Effector CD8-positive, alpha-beta T cell (primary cell): ENCODE measurements at places on chromosomes 2 and 18.

GRCh38 chr18:78686976-78687685, 292.5 kb upstream of the SALL3 start:
- DNase-seq, result no peak

- DNase-seq, result no peak
Measured at GRCh38 chr18:39205565-39206195, 1640.1 kb upstream of the CELF4 start.

GRCh38 chr18:53534695-53535094, 689.8 kb downstream of the MBD2 start:
- no peak for DNase-seq

DNA sequence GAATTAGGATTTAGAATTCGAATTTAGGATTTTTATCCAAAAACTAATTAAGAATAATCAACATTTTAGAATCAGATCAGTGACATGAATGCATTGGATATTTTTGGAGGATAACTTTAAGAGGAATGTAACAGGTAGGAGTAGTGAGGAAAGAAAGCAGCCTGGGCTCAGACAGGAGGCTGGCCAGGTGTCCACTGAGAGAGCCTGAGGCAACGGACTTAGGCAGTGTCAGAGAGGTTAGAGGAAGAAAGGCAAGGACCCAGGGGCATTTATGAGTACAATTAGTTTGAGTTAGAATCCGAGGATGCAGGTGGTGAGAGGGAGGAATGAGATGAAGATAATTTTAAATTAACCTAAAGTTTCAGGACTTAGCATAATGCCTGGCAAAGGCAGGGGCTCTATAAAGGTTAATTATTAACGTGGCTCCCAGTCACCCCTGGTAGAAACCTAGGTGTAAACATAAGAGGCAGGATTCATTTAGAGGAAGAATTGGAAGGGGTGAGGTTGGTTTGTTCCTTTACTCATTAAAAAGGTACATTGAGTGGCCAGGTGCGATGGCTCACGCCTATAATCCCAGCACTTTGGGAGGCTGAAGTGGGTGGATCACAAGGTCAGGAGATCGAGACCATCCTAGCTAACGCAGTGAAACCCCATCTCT, 507.1 kb downstream of the TMEM182 start:
- no peak for DNase-seq

GRCh38 chr2:71999580-71999979, 148.1 kb downstream of the CYP26B1 start:
- DNase-seq, result no peak

GRCh38 chr2:85132397-85132796, 795 bp upstream of the TCF7L1 start:
- DNase-seq, result no peak

DNA sequence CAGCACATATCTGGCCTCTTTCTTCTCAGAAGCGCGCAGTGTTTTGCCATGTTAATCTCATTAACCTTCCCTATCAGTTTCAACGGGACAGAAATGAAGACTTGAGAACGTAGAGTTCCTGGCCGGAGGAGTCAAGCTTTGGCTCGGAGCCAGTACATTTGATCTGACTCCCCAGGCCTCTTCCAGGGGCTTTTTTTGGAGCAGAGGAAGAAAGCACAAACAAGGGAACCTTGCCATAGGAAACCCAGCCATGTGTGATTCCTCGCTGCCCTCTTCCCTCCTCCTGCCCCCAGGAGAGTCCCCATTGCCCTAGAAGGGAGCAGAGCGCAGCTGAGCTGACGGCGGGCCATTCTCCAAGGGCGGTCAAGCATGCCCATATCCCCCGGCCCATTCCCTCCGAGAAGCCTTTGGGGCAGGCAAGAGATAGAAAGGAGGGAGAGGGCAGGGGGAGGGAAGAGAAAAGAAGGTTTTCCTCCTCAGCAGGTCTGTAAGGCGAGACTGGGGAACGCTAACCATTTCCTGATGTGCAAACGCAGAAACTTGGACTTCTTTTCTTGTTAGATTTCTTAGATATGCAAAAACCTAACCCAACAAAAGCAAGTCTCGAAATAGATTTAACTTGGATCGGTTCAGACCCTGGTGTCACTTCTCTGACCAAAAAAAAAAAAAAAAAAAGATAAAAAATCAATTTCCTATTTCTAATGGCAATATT, 63.7 kb upstream of the POU3F3 start:
- no peak for DNase-seq

- DNase-seq, result no peak
Measured at GRCh38 chr2:40737180-40737579, 285.3 kb upstream of the SLC8A1 start.

GRCh38 chr18:24189664-24190346, 50.9 kb downstream of the CABYR start:
- no peak for DNase-seq

DNA sequence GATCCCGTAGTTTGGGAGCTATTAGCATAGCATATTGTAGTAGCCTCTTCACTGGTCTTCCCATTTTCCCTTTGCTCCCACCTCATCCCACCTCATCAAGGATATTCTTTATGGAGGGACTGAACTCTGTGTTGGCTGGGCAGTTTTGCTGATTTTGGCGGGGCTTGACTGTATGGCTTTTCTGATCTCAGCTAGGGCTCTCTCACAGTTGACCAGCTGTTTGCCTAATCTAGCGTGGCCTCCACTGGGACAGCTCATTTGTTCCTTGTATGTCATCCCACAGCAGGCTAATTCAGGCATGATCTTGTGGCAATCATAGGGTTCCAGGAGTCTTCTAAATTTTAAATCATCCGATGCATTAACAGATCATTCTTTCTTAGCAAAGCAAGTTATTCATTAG, 30.2 kb upstream of the MTX2 start:
- no peak for DNase-seq

DNA sequence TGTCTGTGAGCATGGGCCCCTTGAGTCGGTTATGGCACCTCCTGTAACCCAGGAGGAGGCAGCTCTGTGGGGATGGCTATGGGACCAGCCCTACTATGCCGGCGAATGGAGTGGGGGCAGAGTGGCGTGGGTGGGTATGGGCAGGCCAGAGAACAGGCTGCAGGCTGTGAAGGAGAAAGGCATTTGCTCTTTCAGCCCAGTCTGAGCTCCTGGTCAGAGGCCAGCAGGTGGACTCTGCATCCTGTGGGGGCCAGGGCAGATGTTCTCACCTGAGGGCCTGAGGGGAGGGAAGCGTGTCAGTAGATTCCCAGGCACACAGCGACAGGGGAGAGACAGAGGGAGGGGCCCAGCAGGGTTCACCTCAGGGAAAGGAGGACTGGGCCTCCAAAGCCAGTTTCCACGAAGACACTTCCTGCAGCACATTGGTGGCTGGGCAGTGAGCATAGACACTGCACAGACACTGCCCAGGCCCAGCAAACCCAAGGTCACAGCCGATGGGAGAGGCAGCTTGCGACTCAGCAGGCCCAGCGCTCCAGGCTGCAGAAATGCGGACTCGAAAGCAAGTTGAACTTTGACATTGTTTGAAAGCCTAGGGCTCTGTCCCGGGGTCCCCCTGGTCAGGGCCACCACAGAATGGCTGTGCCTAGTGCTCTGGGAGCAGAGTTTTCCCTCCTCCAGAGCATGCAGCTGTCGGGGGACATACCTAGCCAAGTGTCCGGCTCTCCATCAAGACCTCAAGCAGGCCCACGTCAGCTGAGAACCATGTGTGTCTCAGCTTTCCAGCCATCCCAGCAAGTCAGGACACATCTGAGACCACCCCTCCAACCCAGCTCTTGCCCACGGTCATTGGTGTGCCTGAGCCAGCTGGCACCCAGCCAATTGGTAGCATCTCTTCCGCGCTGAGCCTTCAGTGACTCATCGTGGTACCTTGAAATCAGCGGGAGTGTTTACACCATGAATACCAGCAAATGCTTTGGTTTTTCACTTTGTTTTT, 53.8 kb downstream of the TGOLN2 start:
- DNase-seq, result no peak
